ENCODE measurements at places on chromosomes 6 and 20.

GRCh38 chr6:170297576-170298330, 6.9 kb upstream of the DLL1 start:
- no peak overlapping the region for H3K4me3 ChIP-seq
- H3K27me3 ChIP-seq, result peaks cover 24% of the 10 kb centered on the region
- no peaks in the 10 kb centered on the region for H3K4me1 ChIP-seq
- H3K27ac ChIP-seq, result no peak overlapping the region

GRCh38 chr6:159398633-159399032, 229.4 kb downstream of the FNDC1 start:
- H3K4me3 ChIP-seq, result no peak overlapping the region
- no peaks in the 10 kb centered on the region for H3K27me3 ChIP-seq
- H3K27ac ChIP-seq, result no peak overlapping the region
- DNase-seq, result no peak
- H3K36me3 ChIP-seq, result no peaks in the 10 kb centered on the region
- H3K4me1 ChIP-seq, result no peaks in the 10 kb centered on the region

DNA sequence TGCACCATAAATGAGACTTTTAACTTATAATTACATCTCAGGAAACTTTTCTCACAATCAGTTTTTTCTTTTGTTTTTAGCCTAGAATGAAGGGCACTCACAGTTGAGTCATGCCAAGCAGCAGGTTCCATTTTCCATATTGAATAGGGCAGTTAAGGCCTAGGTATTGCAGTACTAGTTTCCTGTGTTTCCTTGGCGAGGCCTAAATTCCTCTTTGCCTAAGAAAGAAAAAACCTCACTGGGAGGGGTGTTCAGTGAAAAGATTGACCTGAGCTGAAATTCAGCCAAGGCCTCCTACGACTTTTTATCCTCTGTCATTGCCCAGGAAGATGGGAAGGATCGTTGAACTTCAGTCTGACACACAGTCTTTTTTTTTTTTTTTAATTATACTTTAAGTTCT, 85.5 kb downstream of the IMPG1 start:
- H3K36me3 ChIP-seq, result no peaks in the 10 kb centered on the region
- H3K4me1 ChIP-seq, result no peaks in the 10 kb centered on the region
- H3K4me3 ChIP-seq, result no peak overlapping the region
- no peak for DNase-seq

DNA sequence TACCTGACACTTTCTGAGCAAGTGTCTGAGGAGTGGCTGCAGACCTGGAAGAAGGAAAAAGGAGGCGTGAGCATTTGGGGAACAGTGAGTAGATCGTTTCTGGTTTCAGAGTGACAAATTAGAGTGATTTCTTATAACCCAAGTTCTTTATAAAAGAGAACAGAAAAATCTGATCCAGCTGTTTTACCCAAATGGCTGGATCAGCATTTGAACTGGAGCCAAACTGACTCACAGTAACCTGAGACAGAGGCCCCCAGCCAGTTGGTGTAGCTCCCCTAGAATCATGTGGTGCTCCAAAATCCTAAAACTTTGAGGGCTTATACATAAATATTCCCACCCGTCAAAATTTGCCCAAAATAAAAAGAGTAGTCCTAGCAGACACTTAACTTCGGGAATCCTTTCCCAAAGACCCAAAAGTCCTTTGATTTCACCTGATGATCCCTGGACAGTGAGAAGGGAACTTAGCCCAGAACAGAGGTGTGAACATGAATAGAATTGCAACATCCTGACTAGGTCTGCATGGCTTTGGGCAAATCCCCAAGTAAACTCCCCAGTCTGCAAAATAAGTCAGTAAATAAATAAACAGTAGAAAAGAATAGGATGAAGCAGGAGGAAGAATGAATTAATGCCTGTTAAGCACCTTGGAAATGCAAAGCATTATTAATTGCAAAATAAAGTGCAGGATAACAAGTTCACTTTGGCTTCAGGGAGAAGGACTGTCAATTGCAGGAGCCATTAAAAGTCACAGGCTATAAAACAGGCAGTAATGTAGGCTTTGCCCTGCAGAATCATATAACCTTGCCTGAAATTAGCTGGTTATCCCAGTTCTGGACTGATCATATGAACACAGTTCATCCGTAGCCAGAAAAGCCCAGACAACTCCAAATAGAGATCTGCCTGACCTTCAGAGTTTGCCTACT, 262.0 kb upstream of the JARID2 start:
- H3K4me3 ChIP-seq, result no peak overlapping the region
- DNase-seq, result no peak
- no peaks in the 10 kb centered on the region for H3K36me3 ChIP-seq
